ENCODE measurements at places on chromosomes 2 and 18.

GRCh38 chr2:196404276-196404675, 232.9 kb upstream of the STK17B start:
- no peak overlapping the region for H3K27ac ChIP-seq
- no peaks in the 10 kb centered on the region for H3K36me3 ChIP-seq
- DNase-seq: no peak
- no peaks in the 10 kb centered on the region for H3K4me1 ChIP-seq
- no peaks in the 10 kb centered on the region for H3K27me3 ChIP-seq

- DNase-seq: peak; percentile 63
- H3K27me3 ChIP-seq: no peaks in the 10 kb centered on the region
- H3K4me1 ChIP-seq: no peaks in the 10 kb centered on the region
- H3K36me3 ChIP-seq: peaks cover 5% of the 10 kb centered on the region
- H3K4me3 ChIP-seq: no peak overlapping the region
Measured at GRCh38 chr2:157784169-157784822, 91.8 kb downstream of the ACVR1 start.

DNA sequence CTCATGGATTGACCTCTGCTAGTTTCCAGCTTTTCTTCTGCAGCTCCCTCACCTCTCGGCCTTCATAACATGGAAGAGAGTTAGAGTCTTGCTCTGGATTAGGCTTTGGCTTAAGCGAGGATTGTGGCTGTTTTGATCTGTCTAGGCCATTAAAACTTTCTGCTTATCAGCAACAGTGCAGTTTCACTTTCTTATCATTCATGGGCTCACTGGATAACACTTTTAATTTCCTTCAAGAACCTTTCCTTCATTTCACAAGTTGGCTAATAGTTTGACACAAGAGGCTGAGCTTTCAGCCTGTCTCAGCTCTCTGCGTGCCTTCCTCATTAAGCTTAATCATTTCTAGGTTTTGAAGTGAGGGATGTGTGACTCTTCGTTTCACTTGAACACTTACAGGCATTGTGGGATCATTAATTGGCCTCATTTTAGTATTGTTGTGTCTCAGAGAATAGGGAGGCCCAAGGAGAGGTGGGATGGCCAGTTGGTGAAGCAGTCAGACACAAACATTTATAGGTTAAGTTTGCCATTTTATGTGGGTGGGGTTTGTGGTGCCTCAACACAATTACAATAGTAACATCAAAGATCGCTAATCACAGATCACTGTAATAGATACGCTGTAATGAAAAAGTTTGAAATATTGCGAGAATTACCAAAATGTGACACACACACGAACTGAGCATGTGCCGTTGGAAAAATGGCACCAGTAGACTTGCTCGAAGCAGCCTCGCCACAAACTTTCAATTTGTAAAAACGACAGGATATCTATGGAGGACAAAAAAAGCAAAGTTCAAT, 129.3 kb downstream of the ZNF236 start:
- H3K4me3 ChIP-seq: no peak overlapping the region
- H3K27me3 ChIP-seq: no peaks in the 10 kb centered on the region
- no peak for DNase-seq
- H3K36me3 ChIP-seq: peaks cover 15% of the 10 kb centered on the region

- no peak overlapping the region for H3K27ac ChIP-seq
- no peaks in the 10 kb centered on the region for H3K4me1 ChIP-seq
- no peaks in the 10 kb centered on the region for H3K27me3 ChIP-seq
- H3K4me3 ChIP-seq: no peak overlapping the region
- H3K36me3 ChIP-seq: no peaks in the 10 kb centered on the region
- no peak for DNase-seq
Measured at GRCh38 chr2:167380555-167380954, 492.3 kb downstream of the XIRP2 start.

DNA sequence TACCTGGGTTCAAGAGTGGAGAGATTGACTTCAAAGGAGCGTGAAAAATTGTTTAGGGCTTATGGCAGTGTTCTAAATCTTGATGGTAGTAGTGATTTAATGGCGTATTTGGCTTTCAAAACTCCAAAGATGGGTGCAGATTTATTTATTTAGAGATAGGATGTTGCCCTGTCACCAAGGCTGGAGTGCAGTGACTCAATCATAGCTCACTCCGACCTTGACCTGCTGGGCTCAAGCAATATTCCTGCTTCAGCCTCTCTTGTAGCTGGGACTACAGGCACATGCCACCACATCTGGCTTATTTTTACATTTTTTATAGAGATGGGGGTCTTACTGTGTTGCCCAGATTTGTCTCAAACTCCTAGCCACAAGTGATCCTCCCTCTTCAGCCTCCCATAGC, 52.5 kb downstream of the FAM117B start:
- no peak overlapping the region for H3K4me3 ChIP-seq
- no peak overlapping the region for H3K27ac ChIP-seq
- no peak for DNase-seq
- H3K4me1 ChIP-seq: no peaks in the 10 kb centered on the region

DNA sequence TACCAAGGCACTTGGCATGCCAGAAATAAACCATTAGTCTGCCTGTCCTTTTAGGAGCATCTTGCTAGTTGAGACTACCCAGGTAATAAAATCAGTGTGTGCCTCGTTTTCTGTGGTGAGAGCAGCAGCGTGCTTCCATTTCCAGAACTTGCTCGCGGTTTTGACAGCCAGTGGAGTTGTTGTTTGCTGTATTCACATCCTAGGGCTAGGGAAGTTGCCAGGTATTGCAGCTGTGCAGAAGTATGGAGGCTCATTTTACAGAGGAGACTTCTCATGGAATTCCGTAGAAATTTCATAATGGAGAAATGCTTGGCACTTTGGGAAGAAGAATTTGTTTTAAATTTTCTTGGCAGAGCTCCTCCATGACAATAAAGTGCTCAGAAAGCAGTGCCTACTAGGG, 1355.1 kb upstream of the ZEB2 start:
- H3K4me3 ChIP-seq: no peak overlapping the region
- no peaks in the 10 kb centered on the region for H3K4me1 ChIP-seq
- H3K27me3 ChIP-seq: no peaks in the 10 kb centered on the region
- no peak for DNase-seq
- no peak overlapping the region for H3K27ac ChIP-seq

Data from right atrium auricular region (tissue), 2 donors.